ENCODE measurements at places on chromosomes 13 and 19. TPM values are rescaled to one million over a fixed set of nuclear protein-coding genes. Genes with fewer than 3 reads are reported as not detected.

- DNase-seq = no peak
These were observed 71.2 kb upstream of the ADGRE5 start for GRCh38 chr19:14310055-14310454.

DNA sequence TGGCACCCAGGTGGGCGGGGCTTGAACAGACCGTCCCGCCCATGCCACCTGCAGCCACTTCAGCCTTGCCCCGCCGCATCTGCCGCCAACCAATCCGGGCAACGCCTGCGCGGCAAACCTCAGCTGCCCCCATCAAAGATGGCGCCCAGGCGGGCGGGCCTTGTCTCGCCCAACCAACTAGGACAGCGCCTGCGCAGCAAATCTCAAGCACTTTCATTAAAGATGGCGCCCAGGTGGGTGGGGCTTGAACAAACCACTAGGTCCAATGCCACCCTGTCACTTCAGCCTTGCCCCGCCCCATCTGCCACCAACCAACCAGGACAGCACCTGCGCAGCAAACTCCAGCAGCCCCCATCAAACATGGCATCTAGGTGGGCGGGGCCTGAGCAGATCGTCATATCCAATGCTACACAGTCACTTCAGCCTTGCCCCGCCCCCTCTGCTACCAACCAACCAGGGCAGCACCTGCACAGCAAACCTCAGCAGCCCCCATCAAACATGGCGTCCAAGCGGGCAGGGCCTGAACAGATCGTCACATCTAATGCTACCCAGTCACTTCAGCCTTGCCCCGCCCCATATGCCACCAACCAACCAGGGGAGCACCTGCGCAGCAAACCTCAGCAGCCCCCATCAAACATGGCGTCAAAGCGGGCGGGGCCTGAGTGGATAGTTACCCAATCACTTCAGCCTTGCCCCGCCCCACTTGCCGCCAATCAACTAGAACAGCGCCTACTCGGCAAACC lies 1.4 kb downstream of the PEG3 start:
- DNase-seq = peak; percentile 94

DNA sequence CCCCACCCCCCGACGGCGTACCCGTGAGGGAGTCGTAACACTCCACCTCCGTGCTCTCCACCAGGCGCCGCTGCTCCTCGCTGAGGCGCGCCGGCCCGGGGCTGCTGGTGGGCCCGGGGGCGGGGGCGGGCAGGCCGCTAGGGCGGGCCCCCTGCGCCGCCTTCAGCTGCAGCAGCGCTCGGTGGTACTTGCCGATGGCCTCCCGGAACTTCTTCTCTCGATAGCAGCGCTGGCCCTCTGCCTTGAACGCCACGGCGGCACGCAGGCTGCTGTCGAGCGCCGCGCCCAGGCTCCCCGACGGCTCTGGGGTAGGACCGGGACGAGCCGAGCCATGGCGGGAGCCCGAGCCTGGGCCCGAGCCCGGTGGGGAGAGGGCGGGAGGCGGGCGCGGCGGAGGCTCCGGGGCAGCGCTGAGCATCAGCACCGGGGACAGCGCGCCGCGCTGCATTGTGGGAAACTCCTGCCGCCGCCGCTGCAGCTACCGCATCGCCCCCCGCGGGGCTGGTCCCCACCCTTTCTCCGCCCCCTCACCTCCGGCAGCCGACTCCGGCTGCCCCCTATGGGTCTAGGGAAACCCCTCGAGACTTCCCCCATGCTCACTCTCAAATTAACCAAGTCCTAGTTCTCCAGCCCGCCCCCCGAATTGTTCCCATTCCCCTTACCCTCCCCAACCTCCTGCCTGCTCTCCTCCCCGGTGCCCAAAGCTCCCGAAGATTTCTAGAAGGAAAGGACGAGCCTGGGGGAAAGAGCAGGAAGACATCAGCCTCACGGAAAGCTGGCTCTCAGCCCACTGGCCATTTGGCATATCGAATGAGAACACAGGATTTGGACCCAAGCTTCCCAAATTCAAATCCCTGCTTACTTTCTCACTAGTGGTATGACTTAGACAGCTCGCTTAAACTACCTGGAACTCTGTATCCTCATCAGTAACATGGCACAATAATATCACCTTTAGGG lies at the start of gene TTC9B:
TTC9B (minus strand) TSS at position 451 of the 957 bp plus-strand sequence; CDS start at position 448, 3 bp downstream.
- DNase-seq = no peak

DNA sequence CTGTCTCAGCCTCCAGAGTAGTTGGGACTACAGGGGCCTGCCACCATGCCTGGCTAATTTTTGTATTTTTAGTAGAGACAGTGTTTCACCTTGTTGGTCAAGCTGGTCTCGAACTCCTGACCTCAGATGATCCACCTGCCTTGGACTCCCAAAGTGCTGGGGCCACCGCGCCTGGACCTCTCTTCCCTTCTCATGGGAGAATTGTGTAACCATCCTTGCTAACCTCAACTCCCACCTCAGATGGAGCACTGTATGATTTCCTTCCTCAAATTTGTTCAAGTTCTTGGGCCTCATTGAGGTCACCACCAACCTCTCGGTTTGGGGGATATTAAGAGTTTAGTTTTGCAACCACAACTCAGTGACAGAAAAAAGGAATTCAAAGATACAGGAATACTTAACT lies 10.7 kb downstream of the LILRA5 start:
- DNase-seq = no peak

GRCh38 chr19:1312767-1313694 lies 27.4 kb downstream of the EFNA2 start:
- DNase-seq = no peak

DNA sequence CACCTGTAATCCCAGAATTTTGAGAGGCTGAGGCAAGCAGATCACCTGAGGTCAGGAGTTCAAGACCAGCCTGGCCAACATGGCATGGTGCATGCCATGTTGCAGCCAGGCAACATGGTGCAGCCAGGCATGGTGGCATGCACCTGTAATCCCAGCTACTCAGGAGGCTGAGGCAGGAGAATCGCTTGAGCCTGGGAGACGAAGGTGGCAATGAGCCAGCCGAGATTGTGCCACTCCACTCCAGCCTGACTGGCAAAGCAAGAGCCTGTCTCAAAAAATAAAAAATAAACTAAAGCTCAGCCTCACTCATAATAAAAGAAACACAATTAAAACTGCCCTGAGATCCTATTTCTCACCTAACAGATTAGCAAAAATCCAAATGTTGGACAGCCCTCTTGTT lies 49.7 kb upstream of the MAP3K10 start:
- DNase-seq = no peak

- DNase-seq = no peak
These were observed 24.9 kb downstream of the CPAMD8 start for GRCh38 chr19:17001603-17002183.

DNA sequence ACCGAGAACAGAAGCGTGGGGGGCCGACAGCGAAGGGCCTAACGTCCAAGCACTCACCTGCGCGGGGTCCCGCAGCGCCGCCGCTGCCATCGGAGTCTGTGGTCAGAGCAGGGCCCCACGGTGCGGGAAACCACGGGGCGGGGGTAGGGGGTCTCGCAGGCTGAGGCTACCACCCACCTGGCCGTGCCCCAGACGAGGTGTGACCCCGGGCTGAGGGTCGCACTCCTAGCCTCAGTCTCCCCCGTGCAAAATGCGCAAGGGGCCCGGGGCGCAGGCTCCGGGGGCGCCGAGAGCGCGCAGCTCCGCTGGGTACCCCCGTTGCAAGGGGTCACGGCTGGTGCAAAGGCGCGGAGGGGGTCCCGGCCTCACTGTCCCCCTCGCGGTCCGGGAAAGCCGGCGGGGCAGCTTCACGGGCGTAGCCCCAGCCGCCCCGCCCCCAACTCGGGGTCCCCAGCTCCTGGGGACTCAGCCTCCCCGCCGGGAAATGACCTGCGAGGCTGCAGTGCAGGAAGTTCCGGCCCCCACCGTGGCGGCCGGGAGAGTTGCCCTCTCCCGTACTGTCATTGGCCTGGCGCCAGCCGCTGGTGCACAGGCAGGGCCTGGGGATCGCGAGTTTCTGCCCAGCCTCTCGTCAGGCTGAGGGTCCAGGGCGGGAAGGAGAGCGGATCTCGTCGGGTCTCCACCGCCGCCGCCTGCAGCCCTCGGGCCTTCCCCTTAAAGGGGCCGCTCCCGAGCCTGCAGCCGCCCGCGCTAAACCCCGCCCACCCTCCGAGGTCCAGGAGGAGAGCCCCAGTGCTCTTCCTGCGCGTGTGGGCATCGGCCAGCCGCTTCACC lies at the start of gene ZNF792:
ZNF792 (minus strand) TSS at position 657 of the 834 bp plus-strand sequence; CDS start at position 90, 567 bp downstream.
- DNase-seq = peak; percentile 65

DNA sequence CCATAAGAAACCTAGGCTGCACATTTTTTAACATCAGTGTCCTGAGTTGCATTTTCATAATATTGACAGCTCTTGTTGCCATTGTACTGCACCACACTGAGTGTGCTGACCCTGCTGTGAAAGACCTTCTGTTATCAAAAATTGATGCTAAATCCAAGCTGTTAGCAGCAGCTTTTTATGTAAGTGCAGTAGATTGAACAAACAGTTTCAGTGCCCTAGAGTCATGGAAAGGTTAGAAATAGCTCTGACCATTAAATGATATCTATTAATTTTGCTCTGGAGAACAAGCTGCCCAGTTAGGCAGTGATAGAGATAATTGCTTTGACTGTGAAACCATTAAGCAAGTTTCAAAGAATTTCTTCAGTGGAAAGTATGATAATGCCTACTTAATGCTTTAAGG lies 1289.2 kb upstream of the PCDH20 start:
- DNase-seq = no peak

DNA sequence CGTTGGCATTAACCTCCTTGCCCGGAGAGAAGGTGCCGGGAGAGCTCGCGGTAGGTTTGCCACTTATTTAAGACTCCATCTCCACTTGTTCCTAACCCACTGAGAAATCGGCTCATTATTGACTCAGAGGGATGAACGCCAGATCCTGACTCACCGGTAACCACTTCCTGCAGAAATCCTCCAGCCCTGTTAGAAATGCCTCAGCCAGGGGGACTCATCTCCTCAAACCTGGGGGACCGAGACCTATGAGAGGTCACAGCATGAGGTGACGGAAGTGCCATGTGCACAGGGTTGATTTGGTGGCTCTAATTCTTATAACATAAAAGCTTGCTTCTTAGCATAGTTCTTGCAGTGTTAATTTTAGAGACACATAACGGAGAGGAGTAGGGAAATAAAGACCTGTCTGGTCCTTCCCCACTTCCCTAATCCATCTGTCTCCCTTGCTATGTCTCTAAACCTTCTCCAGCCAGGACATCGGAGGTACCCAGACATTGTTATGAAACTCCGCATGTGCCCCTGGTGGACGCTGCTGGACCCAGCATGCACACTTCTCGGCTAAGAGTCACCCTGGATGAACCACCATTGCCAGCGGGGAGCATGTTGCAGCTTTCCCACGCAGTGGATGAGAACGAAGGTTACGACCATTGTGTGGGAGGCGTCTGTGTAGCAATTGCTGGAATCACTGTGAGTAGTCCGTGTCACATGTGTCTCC lies 158.9 kb downstream of the EFNB2 start:
- DNase-seq = no peak

DNA sequence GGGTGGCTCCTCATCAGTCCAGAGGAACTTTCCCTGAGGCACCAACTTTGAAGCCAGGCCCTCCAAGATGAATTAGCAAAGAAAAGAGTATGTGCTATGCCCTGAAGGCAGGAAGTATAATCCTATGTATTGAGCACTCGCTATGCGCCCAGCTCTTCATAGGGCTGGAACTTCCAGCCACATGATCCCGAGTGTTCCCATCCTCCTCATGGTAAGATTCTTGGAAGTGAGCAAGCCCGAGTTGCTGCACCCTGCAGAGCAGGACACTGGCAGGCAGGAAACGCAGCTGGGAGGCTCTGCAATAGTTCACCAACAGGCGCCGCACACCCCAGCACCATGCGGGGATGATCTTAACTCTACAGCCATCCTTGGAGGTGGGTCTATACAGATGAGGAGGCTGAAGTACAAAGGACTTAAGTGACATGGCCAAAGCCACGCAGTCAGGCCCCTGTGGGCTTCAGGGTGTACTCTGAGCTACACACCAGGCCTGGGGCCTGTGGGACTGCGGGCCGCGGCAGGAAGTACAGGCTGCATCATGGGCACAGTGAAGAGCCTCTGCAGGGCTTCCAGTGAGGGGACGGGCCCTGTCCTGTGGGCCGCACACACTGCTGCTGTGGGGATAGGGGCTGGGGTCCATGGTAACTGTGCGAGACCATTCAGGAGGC lies 25.1 kb downstream of the C19orf47 start:
- DNase-seq = no peak

- no peak for DNase-seq
These were observed 24.9 kb downstream of the MPND start for GRCh38 chr19:4368128-4368820.

DNA sequence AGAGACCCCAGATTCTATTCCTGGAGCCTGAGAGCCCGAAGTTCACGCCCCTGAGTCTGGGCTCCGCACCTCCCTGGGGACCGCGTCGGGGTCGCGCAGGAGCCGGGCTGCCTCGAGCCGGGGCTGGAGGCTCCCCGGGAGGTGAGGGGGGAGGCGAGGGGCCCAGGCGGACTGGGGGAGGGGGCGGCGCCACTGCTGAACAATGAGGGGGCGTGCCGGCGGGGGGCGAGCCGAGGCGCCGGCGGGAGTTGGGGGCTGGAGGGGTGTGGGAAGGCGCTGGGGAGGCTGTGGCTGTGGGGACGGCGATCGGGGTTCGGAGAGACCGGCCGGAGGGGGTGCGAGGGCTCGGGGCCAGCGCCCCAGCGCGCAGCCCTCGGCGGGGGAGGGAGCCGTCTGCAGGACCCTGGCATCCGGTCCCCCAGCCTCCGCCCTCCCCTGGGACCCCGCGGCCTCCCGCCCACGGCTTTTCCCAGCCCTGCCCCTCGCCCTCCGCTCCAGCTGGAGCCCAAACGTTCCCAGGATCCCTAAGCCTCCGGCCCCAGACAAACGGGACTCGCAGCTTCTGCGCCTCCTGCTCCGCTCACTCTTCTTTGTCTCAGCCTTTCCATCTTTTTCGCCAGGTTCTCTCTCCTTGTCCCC lies 922 bp downstream of the PLEKHG2 start:
- DNase-seq = peak; percentile 88

DNA sequence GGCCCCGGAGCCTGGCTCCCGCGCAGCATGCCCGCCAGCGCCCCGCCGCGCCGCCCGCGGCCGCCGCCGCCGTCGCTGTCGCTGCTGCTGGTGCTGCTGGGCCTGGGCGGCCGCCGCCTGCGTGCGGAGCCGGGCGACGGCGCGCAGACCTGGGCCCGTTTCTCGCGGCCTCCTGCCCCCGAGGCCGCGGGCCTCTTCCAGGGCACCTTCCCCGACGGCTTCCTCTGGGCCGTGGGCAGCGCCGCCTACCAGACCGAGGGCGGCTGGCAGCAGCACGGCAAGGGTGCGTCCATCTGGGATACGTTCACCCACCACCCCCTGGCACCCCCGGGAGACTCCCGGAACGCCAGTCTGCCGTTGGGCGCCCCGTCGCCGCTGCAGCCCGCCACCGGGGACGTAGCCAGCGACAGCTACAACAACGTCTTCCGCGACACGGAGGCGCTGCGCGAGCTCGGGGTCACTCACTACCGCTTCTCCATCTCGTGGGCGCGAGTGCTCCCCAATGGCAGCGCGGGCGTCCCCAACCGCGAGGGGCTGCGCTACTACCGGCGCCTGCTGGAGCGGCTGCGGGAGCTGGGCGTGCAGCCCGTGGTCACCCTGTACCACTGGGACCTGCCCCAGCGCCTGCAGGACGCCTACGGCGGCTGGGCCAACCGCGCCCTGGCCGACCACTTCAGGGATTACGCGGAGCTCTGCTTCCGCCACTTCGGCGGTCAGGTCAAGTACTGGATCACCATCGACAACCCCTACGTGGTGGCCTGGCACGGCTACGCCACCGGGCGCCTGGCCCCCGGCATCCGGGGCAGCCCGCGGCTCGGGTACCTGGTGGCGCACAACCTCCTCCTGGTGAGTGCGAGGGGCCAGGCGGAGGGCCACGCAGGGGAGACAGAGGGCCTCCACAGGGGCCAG lies at the start of gene KL:
KL (plus strand) TSS at position 10 of the 909 bp plus-strand sequence; CDS start at position 28, 18 bp downstream.
- peak; percentile 25 for DNase-seq

- DNase-seq = no peak
These were observed 472.8 kb downstream of the OLFM4 start for GRCh38 chr13:53501387-53501786.

The ZNF414 gene
- total RNA-seq = 20.9 TPM

The TMEM238 gene
- total RNA-seq = 1.1 TPM

The MAP2K2 gene
- 117 TPM for total RNA-seq

The HTR2A gene
- total RNA-seq = 0.69 TPM

The CD37 gene
- 2.9 TPM for total RNA-seq
